ENCODE measurements at places on chromosomes 13 and 19.
A peak's percentile ranks its signal among the peaks of the same experiment; 100 is the strongest.

- DNase-seq: no peak
Observed at GRCh38 chr19:54477650-54478049, 4.6 kb upstream of the CDC42EP5 start.

GRCh38 chr19:35347171-35347929, at the start of gene FFAR1:
Gene FFAR1, plus strand, starts transcription at chr19:35347902. Its CDS starts 3,650 bp downstream, at chr19:35351552.
- peak; percentile 84 for DNase-seq

GRCh38 chr13:33349986-33350826, 64.7 kb upstream of the STARD13 start:
- DNase-seq: no peak

DNA sequence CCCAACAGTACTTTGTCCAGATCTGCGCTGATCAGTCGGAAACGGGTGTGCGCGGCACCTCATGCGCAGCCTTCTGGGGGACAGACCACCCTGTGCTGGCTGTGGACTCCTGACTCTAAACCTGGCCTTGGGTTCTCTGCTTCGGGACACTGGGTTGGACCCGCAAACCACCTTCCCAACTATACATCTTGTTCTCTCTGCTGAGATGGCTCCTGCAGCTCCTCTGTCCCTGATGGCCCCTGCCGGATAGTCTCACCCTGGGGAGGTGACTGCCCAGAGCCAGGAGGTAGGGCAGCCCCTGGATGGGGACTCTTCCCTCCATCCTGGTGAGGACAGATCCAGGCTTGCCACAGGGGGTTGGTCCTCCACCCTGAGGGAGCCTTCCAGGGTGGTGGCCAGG, 23.3 kb downstream of the RFX1 start:
- DNase-seq: no peak

DNA sequence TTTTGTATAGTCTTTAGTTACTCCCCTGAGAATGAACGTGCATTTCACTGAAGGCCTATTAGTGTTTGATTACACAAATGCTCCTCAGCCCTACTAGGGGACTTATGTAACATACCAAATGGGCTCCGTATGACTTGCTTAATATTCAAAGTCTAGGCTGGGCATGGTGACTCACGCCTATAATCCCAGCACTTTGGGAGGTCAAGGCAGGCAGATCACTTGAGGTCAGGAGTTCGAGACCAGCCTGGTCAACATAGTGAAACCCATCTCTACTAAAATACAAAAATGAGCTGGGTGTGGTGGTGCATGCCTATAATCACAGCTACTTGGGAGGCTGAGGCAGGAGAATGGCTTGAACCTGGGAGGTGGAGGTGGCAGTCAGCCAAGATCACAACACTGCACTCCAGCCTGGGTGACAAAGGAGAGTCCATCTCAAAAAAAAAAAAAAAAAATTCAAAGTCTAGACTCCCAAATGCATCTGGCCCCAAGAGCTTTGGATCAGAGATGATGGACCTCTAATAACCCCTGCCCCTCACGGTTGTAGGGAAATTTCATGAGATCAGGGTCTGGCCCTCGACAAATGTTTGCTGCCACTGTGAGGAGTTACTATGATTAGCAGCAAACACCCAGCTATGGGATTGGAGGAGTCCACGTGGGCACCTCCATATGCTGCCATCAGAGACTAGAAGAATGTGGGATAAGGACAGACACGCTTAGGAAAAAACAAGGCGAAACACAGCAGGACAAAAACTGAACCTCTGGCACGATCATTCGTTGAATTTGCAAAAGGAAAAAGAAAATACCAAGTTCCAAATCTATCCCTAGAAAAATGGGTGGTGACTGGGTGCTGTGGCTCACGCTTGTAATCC, 4.6 kb downstream of the FBXO17 start:
- no peak for DNase-seq

GRCh38 chr19:55077106-55077505, 1.4 kb downstream of the EPS8L1 start:
- DNase-seq: no peak

DNA sequence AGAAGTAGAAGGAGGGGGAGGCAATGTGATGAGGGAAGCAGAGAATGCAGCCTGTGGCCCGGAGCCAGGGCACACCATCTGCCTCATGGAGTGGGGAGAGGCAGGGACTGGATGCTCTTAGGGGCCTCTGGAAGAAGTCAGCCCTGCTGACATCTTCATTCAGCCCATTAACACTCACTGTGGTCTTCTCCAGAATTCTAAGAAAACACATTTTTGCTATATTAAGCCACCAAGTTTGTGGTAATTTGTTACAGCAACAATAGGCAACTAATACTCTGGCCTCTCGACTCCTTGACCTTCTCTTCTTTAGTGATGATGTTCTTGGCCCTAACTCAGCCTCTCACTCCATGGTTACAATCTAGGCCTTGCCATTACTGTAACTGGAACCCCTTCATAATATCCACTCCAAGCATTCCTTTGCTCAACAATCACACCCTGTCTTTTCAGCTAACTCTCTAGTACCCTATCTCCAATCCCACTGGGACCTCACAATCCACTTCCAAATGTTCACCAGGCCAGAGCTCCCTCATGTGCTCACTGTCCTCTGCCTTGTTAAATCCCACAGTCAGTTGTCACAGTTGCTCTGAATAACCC, 98.5 kb downstream of the MIPEP start:
- DNase-seq: no peak

- no peak for DNase-seq
Observed at GRCh38 chr19:35459414-35460082, 11.5 kb downstream of the FFAR2 start.

DNA sequence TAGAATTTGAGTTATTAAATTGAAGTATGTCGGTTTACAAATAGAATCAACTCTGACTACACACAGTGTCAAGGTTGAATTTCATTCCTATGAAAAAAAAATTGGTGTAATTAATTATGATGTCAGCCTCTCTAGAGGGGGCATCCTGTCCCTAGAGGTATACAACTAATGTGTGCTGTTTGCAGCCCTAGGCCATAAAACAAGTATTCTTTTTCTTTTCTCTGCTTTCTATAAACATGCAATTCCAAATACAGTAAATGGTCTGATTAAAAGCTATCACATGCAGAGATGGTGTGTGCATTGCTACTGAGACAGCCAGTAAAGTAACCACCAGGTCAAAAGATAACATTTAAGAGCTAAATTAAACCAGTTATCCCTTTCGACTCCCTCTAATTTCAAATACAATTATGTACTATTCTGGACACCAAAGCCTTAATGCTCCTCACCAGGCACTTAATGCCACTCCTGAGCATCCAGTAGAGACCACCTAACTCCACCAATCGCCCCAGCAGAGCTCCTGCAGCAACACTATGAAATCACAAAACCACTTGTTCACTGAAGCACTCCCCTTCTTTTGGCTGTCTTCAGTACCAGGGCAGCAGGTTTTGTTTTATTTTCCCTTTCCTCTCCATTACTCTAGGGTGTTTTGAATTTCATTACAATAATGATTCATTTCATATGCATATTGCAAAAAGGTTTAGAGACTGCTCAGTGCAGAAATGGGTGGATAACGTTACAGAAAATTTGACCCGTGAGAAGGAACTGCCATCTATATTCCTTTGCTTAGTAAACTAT, 426.9 kb downstream of the PCDH9 start:
- no peak for DNase-seq

- DNase-seq: no peak
Observed at GRCh38 chr13:102675115-102675514, 19.7 kb downstream of the METTL21C start.

GRCh38 chr13:93751117-93751516, 524.5 kb downstream of the GPC6 start:
- no peak for DNase-seq

DNA sequence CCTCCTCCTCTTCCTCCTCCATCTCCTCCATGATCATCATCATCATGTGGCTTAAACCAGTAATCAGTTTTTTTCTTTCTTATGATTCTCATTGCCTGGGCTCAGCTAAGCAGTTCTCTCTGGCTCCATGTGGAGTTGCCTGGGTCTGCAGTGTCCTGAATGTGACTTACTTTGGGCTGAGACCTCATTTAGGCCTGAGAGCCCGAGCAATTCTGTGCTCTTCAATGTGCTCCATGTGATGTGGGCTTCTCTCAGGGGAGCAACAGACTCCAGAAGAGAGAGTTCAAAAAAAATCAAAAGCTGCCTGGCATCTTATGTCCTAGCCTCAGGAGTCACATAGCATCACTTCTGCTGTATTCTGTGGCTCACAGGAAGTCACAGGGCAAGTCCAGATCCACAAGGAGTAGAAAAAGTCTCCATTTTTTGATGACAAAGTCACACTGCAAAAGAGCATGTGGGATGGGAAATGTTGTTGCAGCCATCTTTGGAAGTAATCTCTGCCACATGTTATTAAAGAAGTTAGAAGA, 128.7 kb downstream of the MAB21L1 start:
- DNase-seq: no peak

GRCh38 chr19:39385629-39386411, 5.1 kb downstream of the PAF1 start:
- DNase-seq: no peak

DNA sequence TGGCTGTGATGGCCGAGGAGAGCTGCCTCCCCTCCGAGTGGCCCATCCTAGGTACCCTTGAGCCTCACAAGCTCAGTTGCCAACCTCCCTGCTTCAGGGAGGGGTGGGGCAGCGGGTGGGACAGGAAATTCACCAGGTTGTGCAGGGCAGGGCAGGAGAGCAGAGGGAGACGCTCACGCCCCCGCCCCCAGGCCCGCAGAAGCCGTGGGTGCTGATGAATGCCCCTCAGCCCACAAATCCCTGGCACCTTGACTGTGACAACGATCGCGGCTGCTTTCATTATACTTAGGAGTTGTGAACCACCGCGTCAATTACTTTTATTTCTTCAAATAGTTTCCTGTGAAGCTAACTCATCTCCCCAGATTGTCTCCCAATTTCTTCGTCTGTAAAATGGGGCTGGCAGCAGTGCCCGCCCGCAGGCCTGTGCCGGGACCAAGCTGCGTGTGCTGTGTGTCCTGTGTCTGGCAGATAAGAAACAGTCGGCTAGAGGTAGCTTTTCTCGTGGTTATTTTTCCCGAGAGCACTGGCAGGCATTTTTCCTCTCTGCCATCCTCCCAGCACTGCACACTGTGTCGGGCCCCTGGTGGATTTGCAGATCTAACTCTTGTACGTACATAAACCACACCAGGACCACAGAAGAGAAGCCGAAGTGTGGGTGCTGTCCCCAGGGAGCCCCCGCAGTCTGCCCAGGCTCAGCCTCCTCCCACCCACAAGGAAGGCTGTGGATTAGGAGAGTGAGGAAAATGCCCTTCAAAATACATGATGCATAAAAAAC, 7.9 kb upstream of the RASA3 start:
- peak; percentile 36 for DNase-seq

- DNase-seq: no peak
Observed at GRCh38 chr13:71474936-71475335, 392.1 kb downstream of the DACH1 start.

- no peak for DNase-seq
Observed at GRCh38 chr19:10625762-10626138, 397 bp downstream of the SLC44A2 start.

DNA sequence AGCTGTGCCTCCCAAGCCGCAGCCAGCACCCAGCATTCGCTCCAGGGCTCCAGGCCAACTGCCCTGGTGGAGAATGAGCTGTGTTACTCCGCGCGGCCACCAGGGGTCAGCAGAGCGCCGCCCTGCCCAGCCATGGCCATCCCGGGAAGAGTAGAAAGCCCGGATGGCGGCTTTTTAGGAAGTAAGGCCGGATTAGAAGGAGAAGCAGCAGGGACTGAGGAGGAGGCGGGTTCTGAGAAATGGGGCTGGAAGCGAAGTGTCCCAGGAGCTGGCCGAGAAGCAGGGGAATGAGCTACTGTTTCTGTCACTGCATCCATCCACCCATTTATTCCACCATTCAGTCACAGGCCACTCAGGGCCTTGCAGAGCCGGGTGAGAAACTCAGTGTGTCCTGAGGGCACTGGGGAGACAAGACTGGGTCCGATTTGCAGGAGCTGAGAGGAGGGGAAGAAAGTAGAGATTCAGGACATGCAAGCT, 6.6 kb upstream of the NPAS1 start:
- peak; percentile 60 for DNase-seq

DNA sequence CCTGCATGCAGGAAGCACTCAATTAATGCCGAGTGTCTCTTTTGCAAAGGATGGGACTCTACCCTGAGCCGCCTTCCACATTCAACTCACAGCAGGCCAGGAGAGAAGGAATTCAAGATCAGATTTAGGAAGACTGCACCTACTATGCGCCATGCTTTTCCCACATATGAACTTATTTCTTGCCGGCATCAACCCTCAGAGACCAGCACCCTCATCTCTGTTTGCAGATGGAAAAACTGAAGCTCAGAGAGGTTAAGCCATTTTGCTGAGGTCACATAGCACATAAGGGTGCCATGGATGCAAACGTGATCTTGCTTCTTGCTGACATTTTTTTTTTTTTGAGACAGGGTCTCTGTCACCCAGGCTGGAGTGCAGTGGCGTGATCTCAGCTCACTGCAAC, 14.2 kb upstream of the SEMA6B start:
- DNase-seq: no peak

DNA sequence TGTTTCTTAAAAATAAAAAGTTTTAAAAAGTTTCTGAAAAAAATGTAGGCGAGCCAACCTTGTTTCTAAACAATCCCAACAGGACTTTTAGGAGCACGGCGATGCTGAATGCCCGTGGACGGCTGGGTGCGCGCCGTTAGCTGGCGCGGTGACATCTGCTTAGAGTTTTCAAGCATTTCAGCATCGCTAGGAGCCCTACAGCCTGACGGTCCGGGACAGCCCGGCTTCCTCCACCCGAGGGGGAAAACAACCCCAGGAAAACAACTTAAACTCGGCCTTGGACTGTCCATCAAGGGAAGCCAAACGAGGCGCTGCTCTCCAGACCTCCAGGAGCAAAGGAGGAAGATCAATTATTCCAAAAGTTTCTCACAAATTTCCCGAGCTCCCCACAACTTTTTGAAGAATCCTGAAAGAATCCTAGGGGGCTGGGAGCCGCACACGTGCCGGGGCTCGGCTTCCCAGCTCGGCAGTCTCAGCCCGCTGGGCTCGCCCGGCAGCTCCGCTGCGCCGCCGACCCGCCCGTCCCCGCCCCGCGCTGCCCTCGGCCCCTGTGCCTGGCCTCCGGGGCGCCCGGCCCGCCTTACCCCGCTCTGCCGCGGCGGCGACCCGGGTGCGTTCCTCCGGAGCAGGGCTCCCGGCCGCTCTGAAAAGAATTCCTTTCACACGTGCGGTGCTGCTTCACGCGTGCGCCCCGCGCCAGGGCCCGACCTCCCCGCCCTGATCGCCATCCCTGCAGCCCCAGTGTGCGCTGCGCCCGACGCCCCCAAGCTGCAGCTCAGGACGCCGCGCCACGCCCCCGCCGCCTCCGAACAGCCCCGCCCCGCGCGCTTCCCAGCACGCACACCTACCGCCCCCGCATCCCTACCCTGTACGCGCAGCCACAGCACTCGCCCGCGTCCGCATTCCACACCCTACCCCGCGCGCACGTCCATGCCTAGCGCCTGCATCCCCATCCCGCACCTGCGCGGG, at the start of gene GJA3:
TSS of gene GJA3 (minus strand) at position 747 of the 969 bp plus-strand sequence. CDS start 17,764 bp downstream, outside the sequence.
- DNase-seq: peak; percentile 69

All from stimulated activated naive CD8-positive, alpha-beta T cell treated with anti-CD3 and anti-CD28 coated beads, Interleukin-15, amount 100 ng/mL, for 72 hours (primary cell).